Hindlimb muscle (tissue), 1 donor: ENCODE measurements at places on chromosomes 3 and 15.

GRCh38 chr3:65246561-65246960 is 558.8 kb upstream of the ADAMTS9 start:
- DNase-seq = no peak

GRCh38 chr15:75228787-75229186 is 27.1 kb downstream of the C15orf39 start:
- DNase-seq = no peak

DNA sequence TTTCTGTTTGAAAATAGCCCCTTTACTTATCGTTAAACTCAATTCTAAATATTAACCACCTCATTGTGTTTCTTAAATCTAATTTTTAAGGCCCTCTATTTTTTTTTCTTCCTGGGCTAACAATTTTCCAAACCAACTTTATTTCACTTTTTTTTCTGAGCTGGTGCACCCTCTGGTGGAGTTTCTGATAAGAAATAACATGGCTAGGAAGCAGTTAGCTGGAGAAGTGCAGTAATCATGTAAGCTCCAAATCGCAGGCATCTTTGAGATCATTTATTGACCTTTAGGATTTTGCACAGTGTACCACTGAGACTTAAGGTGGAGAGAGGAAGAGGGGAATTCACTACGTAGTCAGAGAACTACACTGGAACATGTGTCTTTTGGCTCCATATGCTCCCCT is 6.4 kb downstream of the TMEM207 start:
- no peak for DNase-seq

GRCh38 chr15:91890614-91891013 is 37.1 kb downstream of the SLCO3A1 start:
- DNase-seq = no peak
